ENCODE measurements at places on chromosomes 4 and X.

- peak; percentile 10 for DNase-seq
Observed at GRCh38 chrX:17788439-17788838, 51.1 kb downstream of the SCML1 start.

GRCh38 chr4:14196131-14196530 is 568.6 kb upstream of the BOD1L1 start:
- DNase-seq = no peak

- DNase-seq = no peak
Observed at GRCh38 chr4:141810712-141811375, 174.5 kb downstream of the IL15 start.

DNA sequence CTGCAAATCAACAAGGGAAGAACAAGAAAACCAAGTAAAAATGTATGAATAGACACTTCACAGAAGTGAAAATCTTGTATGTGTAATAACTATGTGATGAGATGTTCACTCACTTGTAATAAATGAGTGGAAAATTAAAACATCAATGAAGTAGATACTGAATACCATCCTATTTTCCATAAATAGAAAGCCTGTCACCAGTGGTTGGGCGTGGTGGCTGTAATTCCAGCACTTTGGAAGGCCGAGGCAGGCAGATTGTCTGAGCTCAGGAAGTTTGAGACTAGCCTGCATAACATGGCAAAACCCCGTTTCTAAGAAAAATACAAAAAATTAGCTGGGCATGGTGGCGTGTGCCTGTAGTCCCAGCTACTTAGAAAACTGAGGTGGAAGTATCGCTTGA is 53.5 kb upstream of the SOD3 start:
- no peak for DNase-seq

- no peak for DNase-seq
Observed at GRCh38 chrX:72430405-72430968, 124.8 kb upstream of the CITED1 start.

GRCh38 chrX:10054396-10054795 is 87.2 kb downstream of the CLDN34 start:
- DNase-seq = no peak

DNA sequence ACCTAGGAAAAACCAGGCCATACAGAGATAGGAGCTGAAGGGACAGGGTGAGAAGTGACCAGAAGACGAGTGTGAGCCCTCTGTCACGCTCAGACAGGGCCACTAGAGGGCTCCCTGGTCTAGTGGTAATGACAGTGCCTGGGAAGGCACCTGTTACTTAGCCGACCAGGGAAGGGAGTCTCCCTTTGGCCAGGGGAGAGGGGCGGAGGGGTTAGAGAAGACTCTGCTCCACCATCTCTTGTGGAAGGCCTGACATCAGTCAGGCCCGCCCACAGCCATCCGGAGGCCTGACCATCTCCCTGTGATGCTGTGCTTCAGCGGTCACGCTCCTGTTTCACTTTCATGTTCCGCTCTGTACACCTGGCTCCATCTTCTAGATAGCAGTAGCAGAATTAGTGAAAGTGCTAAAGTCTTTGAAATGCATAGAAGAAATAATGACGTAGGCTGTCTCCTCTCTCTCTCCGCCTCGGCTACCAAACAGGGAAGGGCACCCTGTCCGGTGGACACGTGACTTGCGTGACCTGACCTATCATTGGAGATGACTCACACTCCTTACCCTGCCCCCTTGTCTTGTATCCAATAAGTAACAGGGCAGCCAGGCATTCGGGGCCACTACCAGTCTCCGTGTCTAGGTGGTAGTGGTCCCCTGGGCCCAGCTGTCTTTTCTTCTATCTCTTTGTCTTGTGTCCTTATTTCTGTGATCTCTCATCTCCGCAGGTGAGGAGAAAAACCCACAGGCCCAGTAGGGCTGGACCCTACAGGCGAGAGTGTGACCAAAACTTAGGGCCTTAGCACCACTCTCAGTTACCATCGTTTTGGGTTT is 26.7 kb downstream of the HTT-AS start:
- peak; percentile 54 for DNase-seq

- no peak for DNase-seq
Observed at GRCh38 chr4:125187226-125188176, 127.3 kb upstream of the FAT4 start.

GRCh38 chr4:10673817-10674369 is 10.7 kb downstream of the CLNK start:
- DNase-seq = no peak

DNA sequence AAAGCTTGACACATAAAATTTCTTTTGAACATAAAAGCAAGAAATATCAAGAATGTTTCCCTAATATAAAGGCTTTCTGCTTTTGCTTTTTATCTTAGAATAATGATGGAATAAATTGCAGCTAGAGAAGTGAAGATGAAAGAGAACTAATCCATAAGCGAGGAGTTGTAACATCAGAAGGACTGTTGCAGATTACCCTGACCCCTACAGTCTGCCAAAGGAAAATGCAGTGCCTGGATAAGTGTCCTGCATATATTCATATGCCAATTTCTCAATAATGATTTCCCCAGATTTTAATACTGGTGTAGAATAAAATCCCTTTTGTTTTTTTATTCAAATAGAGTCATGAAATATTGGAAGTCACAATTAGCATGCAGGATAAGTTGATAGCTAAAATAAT is 115.9 kb downstream of the MAGEC2 start:
- DNase-seq = no peak

DNA sequence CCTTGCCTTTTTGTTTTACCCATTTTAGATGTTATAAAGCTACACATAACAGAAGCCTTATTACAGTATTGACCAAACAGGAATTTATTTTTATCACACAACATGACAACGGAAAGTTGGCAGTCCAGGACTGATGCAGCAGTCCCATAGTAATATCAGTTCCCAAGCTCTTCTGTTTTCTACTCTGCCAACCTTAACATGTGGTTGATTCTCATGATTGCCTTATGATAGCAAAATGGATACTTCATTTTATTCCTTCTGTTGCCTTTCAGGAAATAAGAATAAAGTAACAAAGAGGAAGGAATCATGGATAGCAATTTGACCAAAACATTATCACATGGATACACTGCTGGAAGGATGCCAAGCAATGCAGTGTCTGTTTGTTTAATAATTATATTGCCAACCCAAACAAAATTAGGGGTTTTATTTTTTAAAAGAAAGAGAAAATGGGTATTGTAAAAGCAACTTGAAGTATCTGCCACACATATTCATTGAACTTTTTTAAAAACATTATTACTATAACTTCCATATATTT is 275.7 kb downstream of the STPG2 start:
- DNase-seq = no peak

DNA sequence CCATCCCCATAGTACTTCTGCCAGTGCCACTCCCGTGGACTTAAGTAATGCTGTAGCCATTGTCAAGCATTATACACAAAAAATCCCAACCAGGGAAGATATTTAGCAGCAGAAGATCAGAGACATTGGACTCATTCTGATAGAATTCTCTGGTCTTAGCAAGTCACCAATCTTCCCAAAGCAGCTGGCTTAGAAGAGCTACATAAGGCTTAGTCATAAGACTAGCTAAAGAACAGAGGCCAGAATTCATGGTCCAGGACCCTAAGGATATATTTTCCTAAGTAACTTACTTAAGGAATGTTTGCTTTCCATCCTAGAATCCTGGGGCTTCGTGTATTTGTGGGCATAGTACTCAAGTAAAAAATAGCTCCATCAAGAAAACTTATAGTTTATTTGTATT is 100.3 kb upstream of the SLIT2 start:
- DNase-seq = no peak

GRCh38 chrX:133677123-133678063 is 262.1 kb upstream of the GPC4 start:
- DNase-seq = no peak

DNA sequence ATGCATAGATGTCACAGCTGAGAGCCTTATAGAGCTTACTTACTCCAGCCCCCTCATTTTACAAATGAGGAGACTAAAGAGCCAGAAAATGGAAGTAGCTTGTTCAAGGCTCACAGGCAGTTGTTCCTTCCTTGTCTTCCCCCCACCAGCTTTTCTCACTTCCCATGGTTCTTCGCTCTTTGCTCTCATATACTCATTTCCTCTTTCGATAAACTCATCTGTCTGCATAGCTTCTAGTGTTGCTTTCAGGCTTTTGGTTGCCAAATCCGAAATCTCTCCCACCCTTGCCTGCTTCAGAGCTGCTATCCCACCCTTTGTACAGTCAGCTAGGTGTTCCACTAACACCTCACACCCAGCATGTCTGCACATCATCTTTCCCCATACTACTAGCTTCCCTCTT is 25.0 kb upstream of the GJB1 start:
- no peak for DNase-seq

- DNase-seq = no peak
Observed at GRCh38 chr4:100147198-100147597, 43.1 kb downstream of the DDIT4L start.

DNA sequence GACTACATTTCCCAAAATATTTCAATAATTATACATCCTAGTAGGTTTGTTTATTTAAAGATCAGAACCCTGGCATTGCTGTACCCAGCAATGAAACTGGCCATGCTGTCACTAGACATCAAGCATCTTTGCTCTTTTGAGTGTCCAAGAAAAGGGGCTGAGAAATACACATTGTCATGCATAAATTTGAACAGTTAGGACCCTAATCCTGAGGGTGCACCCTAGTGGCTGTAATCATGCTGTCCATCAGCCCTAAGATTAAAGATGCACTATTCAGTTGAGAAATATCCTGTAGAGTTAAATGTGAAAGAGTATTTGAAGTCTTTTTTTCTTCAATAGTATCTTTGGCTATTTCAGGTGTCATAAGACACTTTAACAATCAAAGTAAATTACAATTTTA is 108.8 kb downstream of the NFKB1 start:
- no peak for DNase-seq

DNA sequence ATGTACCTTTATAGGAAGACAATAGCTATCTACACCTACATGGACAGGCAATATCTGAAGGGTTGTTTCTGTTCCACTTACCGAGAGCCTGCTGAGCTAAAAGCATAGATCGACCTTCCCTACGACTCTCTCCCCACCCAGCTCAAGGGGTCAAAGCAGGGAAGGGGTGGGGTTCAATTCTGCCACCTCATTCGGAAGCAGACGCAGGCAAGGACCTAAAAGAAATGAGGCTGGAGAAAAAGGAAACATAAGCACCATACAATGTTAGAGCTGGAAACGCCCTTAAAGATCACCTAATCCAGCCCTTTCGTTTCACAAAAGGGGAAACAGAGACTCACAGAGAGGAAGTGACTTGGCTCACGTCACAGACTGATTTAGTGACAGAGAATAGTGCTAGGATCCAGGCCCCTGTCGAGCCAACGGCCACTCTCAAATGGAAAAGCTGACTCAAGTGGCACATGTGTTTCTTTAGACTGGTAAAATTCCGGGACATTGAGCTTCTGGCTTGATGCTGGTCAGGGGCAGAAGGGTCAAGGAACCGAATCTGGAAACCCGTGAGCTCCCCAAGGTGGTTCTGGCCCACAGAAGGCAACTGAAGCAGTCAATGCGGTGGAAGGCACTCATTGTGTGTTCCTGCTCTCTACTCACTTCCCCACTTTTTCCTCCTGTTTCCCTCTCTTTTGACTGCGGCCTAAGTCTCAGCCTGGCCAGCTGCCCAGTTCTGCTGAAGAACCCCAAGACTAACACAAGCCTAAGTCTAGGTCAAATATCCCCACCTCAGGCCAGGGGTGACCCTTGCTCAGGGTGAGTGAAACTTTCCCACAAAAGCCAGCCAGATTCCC is 7.5 kb downstream of the SEPTIN6 start:
- DNase-seq = peak; percentile 41

DNA sequence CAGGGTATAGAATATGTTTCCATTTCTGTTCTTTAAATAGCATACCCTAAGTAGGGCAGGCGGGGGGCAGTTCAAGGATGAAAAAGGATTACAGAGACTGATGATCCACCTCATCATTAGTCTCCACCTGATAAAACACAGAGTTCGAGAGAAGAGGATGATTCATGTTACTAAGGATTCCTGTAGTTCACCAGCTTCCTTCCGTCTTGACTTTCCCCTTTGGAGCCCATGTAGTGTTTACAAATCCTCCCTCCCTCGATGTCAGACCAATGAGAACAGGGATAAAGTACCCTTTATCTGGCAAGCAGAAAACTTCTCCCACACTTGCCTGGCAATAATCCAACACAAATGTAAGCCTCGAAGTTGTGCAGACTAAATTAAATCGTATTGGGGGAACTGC is 526.3 kb upstream of the FAM241A start:
- DNase-seq = no peak

DNA sequence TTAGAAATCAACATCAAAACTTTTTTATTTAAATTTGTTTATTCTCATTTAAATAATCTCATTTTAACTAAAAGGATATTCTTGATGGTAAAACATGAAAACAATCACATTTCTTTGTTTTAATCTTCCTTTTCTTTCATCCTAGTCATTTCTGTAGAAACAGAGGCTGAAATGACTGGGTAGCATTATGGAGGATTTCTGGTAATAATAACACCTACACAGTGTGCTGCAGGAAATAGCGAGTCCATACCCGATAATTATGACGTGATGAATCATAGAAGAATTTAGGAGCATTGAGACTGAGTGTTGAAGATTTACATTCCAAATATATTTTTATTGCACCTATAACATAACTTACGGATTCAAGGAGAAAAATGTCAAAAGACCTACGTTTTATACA is 31.4 kb upstream of the BBS12 start:
- DNase-seq = no peak

DNA sequence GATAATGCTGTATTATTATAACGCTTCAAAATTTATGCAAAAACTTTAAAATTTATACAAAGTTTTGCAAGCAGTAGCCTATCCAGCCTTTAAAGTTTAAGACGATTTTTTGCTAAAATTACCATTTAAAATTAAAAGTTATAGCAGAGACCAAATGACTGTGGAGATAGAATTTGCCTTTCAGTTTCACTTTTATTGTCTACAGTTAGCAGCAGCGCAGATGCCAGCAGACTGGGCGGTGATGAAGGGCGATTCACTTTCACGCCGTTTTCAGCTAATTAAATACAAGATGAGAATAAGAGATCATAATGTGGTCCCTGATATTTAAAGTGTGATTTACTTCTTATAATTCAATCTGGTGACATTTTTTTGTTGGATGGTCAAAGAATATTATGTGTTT is 1381.5 kb upstream of the ADGRL3 start:
- no peak for DNase-seq

- DNase-seq = no peak
Observed at GRCh38 chr4:129901205-129901604, 805.3 kb downstream of the C4orf33 start.

GRCh38 chr4:102399021-102399420 is 53.7 kb upstream of the SLC39A8 start:
- no peak for DNase-seq

DNA sequence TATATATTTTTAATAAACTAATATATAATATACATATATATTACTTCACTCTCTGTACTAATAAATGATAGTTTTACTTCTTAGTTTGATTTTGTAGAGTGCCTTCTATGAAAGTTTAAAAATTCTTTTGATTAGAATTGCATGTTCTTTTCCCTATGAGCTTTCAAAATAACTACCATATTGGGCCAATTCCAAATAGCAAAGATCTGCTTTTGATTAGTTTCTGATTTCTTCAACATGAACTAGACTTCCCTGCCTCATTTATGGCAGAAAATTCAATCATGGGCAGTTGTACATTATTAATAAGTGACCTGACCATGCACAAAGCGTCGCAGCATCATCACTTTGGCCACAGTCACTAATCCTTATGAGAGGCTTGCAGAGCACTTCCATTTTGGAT is 48.9 kb upstream of the TEX13A start:
- no peak for DNase-seq

All from stimulated activated CD8-positive, alpha-beta memory T cell treated with anti-CD3 and anti-CD28 coated beads, Interleukin-7, amount 100 ng/mL, for 4 hours (primary cell).